Fibroblast of skin of right quadriceps (primary cell): ENCODE measurements at places on chromosomes 4 and X.

DNA sequence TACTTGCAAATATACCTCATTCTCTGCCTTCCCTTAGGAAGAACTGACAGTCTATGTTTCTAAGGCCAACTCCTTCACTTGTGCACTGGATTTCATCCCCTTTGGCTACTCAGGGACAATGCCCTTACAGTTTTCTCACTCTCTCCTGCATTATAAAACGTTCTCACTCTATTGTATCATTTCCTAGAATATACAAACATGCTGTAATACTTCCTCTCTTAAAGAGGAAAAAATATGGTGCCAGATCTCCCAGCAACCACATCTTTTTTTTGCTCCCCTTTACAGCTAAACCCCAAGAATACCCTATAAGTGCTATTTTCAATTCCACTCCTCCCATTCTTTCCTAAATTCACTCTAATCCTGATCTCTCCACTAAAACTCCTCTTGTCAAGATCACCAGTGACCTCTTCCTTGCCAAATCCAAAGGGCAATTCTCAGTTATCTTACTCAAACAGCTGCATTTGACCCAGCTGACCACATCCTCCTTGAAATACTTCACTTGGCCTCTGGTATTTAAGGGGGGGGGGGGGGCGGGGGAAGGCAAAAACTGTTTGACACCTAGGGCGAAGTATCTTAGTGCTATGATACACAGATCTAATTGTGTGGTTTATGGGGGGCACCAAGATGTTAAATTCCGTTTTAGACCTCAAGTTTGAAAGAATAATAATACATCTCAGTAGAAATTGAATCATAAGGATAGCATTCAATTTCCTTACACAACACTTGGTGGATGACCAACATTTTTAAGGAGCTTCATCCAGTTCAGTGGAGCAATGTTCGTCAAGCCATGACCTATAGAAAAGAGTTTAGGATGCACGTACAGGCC lies 1.6 kb downstream of the RCHY1 start:
- DNase-seq: peak; percentile 9

- no peak for DNase-seq
Measured at GRCh38 chr4:12186526-12186925, 757.8 kb upstream of the HS3ST1 start.

GRCh38 chr4:84579403-84579776 lies 3.5 kb upstream of the CDS1 start:
- DNase-seq: no peak

GRCh38 chrX:115602729-115603389 lies 41.9 kb downstream of the PLS3 start:
- DNase-seq: peak; percentile 26

DNA sequence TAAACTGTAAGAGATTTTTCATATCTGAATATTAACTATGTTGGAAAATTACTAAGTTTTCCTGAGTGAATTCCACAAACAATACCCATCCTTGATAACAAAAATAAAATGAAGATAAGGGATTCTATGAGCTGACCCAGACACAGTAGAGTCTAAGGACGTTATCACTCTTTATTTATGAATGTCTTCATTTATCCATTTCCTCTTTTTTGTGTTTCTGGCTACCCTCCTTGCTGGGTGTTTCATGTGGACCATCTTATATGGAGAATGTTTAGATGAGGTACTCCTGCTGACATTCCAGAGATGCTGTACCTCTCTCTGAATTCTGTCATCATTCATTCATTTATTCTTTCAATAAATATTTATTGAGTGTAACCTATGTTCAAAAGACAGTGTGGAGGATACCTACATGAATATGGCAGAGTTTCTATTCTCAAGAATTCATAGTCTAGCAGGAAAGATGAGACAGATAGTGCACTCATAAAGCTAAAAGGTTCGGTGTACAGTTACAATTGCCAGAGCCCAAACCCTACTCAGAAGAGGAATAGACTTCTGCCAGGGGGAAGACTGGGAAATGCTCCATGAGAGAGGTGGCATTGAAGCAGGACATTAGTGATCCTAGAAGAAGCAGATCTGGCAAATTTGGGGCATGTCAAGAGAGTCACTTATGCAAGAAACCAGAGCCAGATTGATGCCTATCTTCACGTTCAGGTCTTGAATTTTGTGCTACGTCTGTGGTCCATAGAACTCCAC lies 195.8 kb downstream of the MAML3 start:
- no peak for DNase-seq

DNA sequence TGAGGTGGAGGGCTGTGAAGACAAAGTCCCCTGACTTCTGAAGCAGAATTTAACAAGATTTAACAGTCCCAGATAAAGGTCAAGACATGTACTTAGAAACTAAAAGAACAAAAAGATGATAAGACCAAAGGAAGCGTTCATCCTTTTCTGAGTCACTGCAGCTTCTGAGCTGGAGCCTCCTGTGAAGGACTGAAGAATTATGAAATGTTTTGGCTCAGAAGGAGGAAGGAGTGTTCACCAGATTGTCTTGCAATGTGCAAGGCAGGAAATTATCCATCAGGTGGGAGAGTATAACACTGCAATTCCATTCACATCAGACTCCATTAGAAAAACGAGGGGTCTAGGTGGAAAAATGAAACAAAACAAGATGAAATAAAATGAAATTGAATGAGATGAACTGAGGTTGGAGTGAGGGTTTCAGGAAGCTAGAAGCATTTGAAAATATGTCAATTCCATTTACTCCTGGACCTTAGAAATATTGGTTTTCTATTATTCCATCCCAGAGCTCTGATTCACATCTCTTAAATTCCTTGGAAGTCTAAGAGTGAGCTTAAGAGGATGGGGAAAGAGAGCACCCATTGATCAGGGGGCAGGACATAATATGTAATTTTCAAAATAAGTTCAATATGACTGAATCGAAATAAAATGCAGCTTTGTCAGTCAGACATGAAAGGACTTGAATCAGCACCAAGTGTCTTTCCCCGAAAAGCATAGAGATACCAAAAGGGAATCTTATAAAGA lies 186.1 kb upstream of the LNX1 start:
- peak; percentile 77 for DNase-seq

GRCh38 chr4:95825546-95825945 lies 14.3 kb upstream of the PDHA2 start:
- DNase-seq: no peak

GRCh38 chr4:1725521-1725920 lies 4.2 kb downstream of the TACC3 start:
- no peak for DNase-seq

DNA sequence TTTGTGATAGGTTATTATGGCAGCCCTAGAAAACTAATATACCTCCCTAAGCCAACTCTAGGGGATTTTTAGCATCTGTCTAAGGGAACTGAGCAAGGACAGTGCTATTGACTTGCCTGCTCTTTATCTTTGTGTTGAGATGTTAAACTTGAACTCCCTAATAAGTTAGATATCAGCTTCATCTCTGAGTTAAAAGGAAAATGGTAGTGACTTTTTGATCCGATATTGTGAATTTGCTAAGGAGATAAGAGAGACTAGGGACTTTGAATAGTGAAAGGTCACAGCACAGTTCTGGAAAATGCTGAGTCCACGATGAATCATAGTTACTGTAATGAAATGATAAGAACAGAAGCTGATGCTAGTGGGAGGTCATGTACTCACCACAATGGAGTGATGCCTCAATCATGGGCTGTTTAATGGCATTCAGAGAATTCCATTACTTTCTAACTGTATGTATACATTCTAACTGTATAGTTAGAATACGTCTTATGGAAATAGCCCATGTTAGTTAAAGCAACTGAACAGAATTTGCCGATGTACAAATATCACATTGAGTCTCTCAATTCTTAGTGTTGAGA lies 147.2 kb downstream of the GLRA3 start:
- DNase-seq: peak; percentile 73

DNA sequence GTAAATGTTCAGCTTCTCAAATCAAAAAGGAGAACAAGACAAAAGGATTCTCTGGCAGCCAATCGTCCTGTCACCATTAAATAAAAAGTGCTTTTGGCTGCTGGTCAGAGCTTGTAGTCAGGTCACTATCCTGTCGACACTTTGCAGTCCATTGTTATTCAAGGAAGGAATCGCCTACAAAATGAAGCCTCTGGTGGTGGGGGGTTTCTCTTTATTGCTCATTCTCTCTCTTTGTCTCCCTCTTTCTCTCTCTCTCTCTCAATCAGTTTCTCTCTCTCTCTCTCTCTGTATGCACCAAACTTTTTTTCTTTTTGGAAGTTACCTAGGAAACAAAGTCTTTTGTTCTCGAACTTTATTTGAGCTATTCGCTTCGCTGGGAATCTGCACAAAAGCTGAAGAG lies 17.6 kb upstream of the SCML1 start:
- no peak for DNase-seq

DNA sequence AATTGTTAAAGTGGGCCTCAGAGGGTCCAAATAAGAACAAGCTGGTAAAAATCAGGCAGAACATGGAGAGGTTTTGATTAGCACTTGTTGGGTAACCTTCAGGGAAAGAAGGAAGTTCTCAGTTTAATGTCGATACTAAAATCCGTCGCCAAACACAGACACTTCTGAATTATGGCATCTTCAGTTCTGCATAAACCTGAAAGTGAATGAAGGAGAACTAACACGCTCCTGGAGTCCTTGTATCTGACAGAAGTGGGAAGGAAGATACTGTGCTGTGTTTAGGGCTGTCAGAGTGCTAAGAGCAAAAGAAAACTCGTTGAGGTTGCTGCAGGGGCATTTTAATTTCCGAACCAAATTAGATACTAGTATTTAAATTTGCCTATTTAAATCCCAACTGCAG lies 106.2 kb downstream of the TMA16 start:
- no peak for DNase-seq

DNA sequence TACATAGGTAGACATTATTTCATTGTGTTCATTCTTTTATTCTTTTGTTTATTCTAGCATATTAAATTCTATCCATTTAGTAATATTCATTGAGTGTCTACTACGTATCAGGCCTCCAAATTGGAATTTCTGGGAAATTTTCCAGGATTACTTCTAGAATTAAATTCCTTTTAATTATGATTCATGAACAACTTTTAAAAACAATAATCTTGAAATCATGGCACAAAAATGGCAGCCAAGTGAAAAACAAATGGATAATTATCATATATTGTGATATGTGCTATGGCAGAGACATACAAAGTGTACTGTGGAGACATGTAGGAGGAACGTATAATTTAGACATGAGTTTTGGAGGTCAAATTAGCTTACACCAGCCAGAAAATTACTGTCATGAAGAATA lies 868.5 kb downstream of the FAT4 start:
- DNase-seq: no peak

GRCh38 chrX:132631579-132632232 lies 142.9 kb upstream of the MBNL3 start:
- DNase-seq: no peak

- DNase-seq: no peak
Measured at GRCh38 chr4:57605376-57605775, 495.2 kb upstream of the IGFBP7 start.

- DNase-seq: no peak
Measured at GRCh38 chrX:37993176-37993575, 13.2 kb upstream of the SYTL5 start.

GRCh38 chr4:124288706-124289486 lies 423.6 kb downstream of the ANKRD50 start:
- DNase-seq: no peak

GRCh38 chrX:14964500-14964899 lies 91.3 kb downstream of the MOSPD2 start:
- DNase-seq: peak; percentile 6

DNA sequence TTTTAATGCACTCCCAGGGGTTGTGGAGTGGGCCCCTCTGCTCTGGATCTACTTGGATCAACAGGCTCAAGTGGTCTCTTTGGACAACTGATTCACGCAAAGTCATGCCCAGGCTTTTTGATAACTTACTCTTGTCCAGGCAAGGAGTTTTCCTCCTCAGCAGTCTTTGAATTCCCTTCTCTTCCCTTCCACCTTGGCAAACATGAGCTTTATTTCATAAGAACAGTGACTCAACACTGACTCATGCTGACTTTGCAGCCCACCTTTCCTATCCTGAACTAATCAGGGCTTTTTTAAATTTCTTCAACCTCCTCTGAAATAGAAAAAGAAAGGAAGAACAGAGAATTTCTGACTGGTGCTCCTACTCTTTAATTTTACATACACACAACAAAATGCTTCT lies 132.1 kb upstream of the LDB2 start:
- peak; percentile 88 for DNase-seq

GRCh38 chr4:40173470-40173875 lies 23.4 kb upstream of the RHOH start:
- DNase-seq: no peak

DNA sequence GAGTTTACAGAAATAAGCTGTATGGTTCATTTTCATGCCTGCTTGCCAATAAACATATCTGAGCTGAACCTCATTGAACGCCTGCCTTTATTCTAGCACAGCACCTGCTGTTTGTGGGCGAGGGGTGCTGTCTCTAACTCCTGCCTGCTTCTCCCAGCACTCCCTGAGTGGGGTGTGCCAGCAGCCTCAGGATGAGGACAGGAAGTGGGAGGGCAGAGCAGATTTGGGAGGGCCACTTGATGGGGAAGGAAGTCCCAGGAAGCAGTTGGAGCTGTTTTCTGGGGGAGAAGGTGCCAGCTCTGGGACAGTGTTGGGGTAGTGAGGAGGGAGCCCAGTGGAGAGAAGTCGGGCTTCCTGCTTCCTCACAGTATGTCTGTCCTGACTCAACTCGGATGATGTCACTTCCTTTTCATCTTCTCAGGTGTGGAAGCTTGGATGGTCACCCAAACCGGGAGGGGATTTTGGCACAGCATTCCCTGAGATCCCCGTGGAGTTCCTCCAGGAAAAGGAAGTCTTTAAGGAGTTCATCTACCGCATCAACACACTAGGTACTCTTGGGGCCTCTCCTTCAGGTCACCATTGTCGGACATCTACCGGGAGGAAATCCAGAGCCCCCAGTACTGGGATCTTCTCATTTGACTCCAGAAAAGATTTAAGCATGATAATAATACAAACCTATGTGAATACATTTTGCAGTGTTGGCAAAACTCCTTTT lies 29.0 kb upstream of the MSANTD1 start:
- no peak for DNase-seq

GRCh38 chr4:184574861-184575260 lies 74.4 kb downstream of the CASP3 start:
- no peak for DNase-seq

DNA sequence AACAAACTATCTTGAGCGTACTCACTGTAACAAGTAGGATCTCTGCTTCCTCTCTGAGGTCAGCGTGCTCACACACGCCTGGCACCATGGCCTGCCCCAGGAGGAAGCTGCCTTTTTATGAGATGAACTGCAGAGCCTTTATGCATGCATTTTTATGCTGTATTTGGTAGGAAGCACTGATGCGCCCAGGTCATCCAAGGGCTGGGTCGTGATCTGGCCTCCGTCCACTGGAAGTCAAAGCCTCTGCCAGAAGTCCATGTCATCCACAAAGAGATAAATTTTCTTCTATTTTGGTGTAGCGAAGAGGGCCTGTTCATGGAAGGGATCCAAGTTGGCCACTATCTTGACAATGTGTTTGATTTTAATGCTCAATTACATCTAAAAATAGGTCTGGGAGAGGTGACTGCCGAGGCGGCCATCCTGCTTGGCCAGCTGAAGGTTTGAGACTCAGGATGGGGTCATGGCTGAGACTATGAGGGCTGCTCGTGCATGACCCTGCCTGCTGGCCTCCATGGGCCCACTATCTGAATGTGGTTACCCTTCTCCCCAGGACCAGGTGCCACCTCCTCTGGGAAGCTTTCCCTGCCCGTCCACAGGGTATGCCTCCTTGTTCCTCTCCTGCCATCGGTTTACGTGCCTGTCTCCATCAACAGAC lies 50.3 kb downstream of the HTRA3 start:
- no peak for DNase-seq
